GM23248 (cell line): ENCODE measurements at places on chromosomes 7 and 10.
A peak's percentile ranks its signal among the peaks of the same experiment; 100 is the strongest.

- peak; percentile 74 for DNase-seq
Observed at GRCh38 chr10:46539596-46540411, 16.7 kb downstream of the GPRIN2 start.

DNA sequence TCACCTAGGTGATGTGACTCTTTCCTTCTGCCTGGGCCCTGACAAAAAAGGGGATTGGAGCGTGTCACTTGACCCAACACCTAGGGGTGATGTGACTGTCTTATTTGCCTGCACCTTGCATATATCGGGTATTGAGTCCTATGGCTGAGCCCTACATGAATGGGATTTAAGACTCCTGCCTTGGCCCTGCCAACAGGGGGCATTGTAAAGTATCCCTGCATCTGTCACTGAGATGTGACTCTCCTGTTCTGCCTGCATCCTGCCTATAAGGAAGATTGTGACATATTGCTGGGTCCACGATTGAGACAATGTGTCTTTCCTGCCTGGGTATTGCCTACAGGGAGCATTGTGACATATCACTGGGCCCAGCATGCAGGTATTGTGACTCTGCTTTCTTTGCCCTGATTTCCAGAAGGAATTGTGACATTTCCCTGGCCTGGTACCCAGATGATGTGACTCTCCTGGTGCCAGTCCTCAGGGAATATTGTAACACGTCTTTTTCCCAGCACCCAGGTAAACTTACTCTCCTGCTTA, 14.2 kb upstream of the ZNF107 start:
- DNase-seq: no peak

- DNase-seq: peak; percentile 23
Observed at GRCh38 chr10:69201045-69201444, 19.1 kb upstream of the HKDC1 start.

DNA sequence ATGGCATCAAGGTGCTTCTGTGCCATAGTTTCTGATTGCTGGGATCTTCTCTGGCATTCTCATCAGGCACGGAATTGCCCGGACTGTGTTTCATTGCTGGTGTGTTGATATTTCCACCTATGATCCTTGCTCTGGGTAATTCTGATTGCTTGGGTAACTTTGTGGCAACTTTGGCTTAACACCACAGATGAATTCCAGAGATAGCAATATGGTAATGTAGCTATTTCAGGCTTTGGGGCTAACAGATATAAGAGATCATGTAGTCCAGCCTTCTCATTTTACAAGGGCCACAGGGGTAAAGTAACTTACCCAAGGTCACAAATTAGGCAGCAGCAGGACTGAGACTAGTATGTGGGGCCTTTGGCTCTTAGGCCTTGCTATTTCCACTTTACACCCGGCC, 53.9 kb upstream of the PLPP4 start:
- DNase-seq: peak; percentile 34
